ENCODE measurements at places on chromosomes 6 and 20.

DNA sequence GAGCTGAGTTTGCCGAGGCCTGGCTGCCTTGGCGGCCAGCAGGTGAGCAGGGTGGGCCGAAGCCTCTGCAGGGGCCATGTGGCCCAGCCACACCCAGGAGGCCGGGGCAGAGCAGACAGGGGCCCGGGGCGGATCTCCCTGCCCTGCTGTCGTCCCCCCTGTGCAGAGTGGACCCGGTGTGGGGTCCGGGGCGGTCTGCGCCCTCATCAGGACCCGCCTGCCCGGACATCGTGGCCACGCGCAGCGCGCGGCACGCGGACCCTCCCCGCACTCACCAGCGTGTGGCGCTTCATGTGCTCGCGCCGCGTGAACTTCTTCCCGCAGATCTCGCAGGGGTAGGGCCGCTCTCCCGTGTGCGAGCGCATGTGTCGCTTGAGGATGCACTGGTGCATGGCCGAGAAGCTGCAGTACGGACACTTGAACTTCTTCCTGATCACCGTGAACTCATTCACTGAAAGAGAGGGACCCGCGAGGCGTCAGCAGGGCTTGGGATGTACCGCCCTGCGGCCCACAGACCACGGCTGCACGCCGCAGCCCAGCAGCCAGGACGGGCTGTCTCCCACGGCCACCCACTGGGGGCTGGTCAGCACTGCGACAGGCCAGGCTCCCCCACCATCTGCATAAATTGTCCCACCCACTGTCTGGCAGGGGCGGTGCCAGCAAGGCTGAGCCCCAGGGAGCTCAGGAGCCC, 13.0 kb downstream of the SLC2A4RG start:
- no peak for DNase-seq

GRCh38 chr6:18022398-18023231, 35.2 kb upstream of the KIF13A start:
- DNase-seq: no peak

DNA sequence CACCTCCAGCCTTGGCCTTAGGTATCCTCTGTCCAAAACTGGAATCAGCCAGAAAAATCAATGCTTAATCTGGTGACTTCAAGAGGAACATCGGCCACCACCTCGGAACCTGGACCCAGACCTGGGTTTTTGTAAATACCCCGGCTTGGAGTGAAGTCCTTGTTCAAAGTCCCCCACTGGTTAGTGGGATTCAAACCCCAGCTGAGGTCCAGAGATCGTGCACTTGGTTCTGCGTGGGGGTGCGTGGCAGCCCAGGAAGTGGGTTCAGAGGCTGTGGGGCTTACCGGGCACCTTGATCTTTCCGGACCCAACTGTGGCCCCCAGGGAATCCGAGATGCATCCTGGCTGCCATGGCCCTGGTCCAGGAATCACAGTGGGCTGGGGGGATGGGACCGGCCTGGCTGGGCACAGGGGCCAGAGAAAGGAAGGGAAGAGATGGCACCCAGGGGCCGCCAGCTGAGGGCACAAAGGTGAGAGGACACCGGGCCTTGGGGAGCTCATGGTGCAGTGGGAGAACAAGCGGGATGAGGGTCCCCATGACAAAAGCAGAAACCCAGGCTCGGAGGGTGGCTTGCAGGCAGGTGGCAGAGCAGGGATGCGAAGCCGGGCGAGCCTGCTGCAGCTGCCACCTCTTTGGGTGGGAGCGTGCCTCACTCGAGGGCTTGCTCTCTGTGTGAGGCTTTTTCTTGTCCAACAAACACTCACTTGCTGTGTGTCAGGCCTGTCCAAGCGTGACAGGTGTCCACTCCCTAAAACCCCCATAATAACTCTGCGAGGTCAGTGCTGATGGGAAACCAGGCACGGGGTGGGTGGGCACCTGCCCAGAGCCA, 27.7 kb downstream of the ZBP1 start:
- no peak for DNase-seq

GRCh38 chr6:53623497-53623896, 42.1 kb downstream of the KLHL31 start:
- no peak for DNase-seq

GRCh38 chr20:58790454-58790853, 60.2 kb downstream of the GNAS-AS1 start:
- no peak for DNase-seq

DNA sequence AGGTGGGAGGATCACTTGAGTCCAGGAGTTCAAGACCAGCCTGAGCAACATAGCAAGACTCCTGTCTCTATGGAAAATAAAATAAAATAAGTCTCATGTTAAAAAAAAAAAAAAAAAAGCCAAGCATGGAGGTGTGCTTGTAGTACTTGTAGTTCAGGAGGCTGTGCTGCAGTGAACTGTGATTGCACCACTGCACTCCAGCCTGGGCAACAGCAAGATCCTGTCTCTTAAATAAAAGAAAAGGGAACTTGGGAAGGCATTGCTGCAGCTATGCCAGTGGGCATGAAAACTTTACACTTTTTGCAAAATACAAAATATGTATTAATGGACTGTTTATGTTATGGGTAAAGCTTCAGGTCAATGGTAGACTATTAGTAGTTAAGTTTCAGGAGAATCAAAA, 37.5 kb upstream of the REV3L start:
- no peak for DNase-seq

- no peak for DNase-seq
Observed at GRCh38 chr6:56848105-56848504, 106.8 kb upstream of the BEND6 start.

- DNase-seq: no peak
Observed at GRCh38 chr6:108171291-108171917, 5.6 kb downstream of the NR2E1 start.

DNA sequence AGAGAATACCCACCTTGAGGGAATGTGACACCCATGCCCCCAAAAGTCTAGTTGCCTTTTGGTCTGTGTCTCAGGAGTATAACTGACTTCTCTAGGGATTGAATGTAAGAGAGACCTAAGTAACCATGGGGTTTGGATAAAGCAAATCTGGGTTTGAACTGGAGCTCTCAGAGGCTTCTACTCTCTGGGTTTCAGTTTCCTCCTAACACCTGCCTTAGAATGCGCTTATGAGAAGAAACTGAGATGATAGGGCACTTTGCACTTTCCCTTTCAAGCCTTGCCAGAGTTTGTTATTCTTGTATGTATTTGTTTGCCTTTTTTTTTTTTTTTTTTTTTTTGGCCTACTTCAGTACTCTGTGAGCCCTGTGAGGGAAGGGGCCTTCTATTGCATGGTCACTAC, 19.4 kb downstream of the SDHAF4 start:
- DNase-seq: no peak

- no peak for DNase-seq
Observed at GRCh38 chr20:44790638-44791393, 19.5 kb downstream of the RIMS4 start.

DNA sequence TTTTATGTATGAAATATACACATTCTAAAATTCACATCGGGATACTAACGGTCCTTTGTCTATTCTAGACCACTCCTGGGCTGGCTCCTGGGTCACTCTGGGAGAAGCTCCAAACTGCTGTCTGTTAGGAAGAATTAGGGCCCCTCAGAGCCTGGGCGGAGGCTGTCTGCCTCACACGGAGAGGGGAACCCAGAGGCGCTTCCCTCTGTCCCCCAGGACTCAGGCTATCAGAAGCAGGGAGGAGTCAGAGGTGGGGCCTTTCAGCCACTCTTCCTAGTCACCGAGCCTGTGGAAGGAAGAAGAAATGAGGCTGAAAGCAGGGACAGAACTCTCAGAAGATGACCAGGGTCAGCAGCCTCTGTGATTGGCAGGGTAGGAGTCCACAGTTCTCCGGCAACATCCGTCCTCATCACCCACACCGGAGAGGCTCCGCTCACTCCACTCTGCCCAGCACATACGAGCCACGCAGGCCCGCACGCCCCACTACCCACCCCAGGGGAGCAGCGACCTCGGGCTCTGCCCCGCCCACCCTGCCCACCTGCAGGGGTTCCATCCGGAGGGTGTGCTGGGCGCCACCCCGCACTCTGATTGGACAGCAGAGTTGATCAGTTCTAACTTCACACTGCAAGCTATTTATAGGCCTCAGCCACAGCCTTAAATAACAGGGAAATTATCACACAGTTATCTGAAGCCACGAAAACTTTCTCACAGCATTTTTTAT, 182.1 kb upstream of the AFDN start:
- DNase-seq: no peak

DNA sequence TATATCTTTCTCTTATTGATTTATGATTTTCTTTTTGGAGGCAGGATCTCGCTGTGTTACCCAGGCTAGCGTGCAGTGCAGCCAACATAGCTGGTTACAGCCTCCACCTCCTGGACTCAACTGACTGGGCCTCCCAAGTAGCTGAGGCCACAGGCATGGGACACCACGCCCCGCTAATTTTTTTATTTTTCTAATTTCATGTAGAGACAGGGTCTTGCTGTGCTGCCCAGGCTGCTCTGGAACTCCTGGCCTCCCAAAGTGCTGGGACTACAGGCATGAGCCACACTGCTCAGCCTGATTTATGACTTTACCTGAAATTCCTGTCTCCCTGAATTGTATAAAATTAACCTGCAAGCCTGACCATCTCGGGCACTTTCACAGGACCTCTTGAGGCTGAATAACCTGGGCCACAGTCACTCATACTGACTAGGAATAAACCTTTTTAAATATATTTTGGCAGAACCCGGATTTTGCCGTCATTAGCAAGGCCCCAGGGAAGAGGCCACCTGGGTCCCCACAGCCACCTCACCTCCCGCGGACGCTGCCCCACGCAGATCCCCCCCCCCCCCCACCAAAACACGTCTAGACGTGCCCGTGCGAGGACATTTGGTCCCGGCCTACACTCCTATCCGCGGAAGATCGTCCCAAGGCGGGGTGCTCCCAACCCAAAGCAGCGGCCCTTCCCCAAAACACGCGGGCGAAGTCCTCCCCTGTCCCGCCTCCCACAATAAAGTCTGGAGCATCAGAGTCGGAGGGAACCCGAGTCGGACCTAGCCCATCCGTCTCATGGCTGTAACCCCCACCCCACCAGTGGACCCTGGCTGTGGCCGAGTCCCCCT, 902 bp downstream of the ZNF337 start:
- DNase-seq: no peak

GRCh38 chr6:30814146-30815040, 69.9 kb upstream of the DDR1 start:
- DNase-seq: no peak

DNA sequence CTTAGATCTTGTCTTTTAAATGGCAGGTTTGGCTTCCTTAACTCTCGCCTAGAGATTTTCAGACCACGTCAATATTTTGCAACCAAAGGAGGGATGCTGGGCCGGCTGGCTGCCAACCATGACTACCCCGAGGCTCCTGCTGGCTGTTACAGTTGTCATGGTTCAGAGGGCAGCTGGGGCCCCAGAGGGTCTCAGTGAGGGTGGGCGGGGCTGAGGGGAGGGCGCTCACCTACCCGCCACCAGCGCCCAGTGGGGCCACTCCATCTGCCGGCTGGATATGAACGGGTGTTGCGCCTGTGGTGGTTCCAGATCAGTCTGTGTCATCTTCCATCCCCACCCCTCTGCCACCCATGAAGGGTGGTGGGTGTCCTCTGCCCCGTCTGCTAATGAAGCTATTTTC, 12.3 kb downstream of the GPR31 start:
- no peak for DNase-seq

- no peak for DNase-seq
Observed at GRCh38 chr20:20233041-20233514, 134.8 kb upstream of the INSM1 start.

DNA sequence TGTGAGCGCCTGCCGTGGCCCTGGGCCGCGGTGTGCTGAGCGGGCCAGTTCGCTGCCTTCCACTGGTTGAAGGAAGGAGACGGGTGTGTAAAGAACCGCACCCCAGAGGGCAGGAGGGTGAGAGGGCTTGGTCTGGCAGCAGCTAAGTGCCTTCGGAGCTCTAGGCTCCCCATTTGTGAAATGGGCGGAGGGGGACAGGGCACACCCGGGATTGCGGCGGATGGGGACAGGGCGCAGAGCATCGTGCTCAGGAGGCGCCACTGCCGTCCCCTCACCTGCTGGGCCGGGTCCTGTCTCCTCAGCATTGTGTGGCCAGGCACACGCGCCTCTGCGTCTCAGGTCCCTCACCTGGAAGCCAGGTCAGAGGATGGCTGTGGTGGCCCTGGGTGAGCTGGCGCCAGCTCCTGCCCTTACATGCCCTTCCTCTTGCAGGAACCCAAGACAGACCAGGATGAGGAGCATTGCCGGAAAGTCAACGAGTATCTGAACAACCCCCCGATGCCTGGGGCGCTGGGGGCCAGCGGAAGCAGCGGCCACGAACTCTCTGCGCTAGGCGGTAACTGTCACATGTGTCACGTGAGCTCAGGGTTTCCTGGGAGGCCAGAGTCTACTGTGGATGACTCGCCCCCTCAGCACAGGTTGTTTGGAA, 3.1 kb downstream of the ADRM1 start:
- no peak for DNase-seq

DNA sequence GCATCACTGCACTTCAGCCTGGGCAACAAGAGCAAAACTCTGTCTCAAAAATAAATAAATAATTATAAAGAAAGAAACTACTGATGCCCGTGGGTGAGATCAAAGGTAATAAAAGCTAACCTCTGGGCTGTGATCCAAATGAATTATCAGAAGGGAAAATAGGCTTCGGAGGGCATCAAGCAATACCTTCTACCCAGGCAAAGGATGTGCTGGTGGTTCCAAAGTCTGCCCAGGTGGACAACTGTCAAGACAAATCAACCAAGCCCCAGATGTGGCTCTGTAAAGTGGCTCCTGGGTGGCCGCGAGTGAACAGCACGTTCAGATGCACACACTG, 95.6 kb downstream of the SCML4 start:
- DNase-seq: no peak

DNA sequence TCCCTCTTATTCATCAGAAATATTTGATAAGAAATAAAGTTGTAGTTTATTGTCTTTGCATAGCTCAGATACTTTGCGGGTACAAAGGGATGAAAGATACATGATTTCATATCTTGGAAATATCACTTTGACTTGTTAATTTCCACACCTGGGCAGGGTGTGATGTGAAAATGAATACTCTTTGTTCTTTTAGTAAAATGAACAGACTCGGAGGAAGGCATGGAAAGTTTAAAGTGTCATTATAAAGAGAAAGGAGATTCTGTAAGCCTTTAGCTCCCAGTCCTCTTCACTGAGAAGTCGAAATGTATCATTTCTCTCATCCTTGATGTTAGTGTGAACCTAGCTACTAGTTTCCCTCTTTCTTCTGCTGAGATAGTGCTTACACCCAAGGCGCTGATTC, 36.7 kb upstream of the AKIRIN2 start:
- no peak for DNase-seq

DNA sequence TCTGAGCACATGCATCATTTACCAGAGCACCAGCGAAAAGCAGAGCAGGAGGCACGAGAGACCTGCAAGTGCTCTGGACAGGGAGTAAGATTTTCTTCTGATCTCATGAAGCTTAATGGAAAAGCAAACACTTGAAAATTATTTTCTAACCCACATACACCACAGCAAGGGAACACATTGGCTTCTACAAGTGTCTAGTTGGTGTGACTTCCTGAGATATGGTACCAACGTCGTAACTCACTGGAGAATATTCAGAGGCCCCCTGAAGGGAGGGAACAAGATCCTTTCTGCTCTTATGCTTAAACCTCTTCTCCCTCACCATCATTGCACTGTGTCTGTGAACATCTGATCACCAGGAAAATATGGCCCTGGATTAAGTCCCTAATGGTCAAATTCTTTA, 48.6 kb downstream of the PSMB1 start:
- DNase-seq: no peak

Measured in stimulated activated CD8-positive, alpha-beta memory T cell treated with anti-CD3 and anti-CD28 coated beads, Interleukin-4, amount 100 ng/mL, for 1 hour (primary cell).